ENCODE measurements at places on chromosomes 12 and 14.

GRCh38 chr14:93228550-93228949 lies 21.5 kb downstream of the UBR7 start:
- no peak overlapping the region for H3K4me3 ChIP-seq
- H3K27me3 ChIP-seq, result no peaks in the 10 kb centered on the region
- H3K36me3 ChIP-seq, result peaks cover 54% of the 10 kb centered on the region

DNA sequence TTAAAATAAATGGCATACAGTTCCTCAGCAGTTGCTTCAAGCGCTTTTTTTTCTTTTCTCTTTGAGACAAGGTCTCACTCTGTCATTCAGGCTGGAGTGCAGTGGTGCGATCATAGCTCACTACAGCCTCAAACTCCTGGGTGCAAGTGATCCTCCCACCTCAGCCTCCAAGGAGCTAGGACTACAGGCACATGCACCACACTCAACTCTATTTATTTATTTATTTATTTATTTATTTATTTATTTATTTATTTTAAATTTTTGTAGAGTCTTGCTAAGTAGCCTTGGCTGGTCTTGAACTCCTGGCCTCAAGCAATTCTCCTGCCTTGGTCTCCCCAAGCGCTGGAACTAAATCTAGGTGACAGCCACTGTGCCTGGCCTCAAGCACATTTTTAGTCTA lies 132.0 kb downstream of the MED13L start:
- no peaks in the 10 kb centered on the region for H3K36me3 ChIP-seq
- DNase-seq, result no peak
- no peak overlapping the region for H3K4me3 ChIP-seq
- no peaks in the 10 kb centered on the region for H3K27me3 ChIP-seq
- peaks cover 53% of the 10 kb centered on the region for H3K4me1 ChIP-seq

GRCh38 chr12:93297536-93297935 lies 80.2 kb upstream of the NUDT4 start:
- H3K36me3 ChIP-seq, result no peaks in the 10 kb centered on the region
- no peaks in the 10 kb centered on the region for H3K27me3 ChIP-seq
- no peak overlapping the region for H3K4me3 ChIP-seq
- no peaks in the 10 kb centered on the region for H3K4me1 ChIP-seq

DNA sequence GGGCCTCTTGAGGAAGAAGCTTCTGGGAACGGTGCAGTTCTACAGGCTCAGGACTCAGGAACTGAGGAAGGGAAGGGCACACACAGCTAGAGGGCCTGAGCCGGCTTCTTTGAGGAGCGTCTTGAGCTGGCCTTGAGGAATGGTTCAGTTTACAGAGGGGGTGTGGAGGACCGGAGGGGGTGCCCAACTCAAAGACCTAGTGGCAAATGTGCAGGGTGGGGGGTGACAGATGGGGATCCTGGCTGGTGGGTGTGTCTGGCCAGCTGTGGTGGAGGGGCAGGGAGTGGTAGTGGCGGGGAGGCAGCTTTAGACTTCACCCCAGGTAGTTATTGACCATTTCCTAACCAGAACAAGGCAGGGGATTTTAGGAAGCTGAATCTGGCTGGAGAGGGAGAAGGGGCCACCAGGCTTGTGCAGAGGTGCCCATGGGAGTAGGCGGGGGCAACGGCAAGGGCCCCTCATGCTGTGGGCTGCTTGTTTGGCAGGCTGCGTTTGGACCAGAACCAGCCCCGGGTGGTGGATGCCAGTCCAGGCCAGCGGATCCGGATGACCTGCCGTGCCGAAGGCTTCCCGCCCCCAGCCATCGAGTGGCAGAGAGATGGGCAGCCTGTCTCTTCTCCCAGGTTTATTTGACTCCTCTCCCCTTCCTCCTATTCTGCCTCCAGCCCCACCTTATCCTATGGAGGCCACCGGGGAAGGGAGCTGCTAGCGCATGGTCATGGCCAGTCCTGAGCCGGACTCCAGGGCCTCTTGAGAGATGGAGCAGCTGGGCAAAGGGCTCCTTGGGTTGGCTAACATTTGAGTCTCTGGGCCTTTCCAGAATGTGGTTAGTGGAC lies 27.8 kb downstream of the PAPLN start:
- H3K27me3 ChIP-seq, result no peaks in the 10 kb centered on the region
- no peak overlapping the region for H3K27ac ChIP-seq
- H3K4me3 ChIP-seq, result no peak overlapping the region

GRCh38 chr12:110271015-110271414 lies 10.0 kb upstream of the ATP2A2 start:
- peaks cover 35% of the 10 kb centered on the region for H3K4me1 ChIP-seq
- H3K27me3 ChIP-seq, result no peaks in the 10 kb centered on the region
- H3K27ac ChIP-seq, result no peak overlapping the region
